ENCODE measurements at places on chromosomes 6 and 20.

DNA sequence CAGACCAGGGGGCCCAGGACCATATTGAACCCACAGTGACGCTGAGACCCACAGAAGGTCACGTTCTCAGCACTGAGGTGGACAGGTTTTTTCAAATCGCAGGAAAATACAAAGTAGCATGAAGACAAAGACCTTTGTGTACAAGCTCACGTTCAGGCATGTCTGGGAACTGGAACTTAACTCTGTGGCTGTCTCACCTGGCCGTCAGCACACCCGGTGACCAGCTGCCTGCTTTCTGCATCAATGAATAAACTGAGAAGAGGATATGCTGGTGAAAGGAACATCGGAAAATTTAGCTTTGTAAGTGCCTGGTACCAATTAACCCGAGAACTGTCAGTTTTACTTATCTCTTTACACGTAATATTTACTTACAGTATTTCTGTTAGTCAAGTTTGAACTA is 36.5 kb downstream of the WDR27 start:
- no peak overlapping the region for H3K4me3 ChIP-seq
- peaks cover 52% of the 10 kb centered on the region for H3K36me3 ChIP-seq
- no peak for DNase-seq
- no peaks in the 10 kb centered on the region for H3K27me3 ChIP-seq
- H3K27ac ChIP-seq: no peak overlapping the region

- no peak overlapping the region for H3K27ac ChIP-seq
- peaks cover 5% of the 10 kb centered on the region for H3K27me3 ChIP-seq
- H3K4me3 ChIP-seq: no peak overlapping the region
- no peaks in the 10 kb centered on the region for H3K4me1 ChIP-seq
Measured at GRCh38 chr20:4480104-4480503, 241.6 kb upstream of the PRND start.

- peaks cover 3% of the 10 kb centered on the region for H3K4me1 ChIP-seq
- H3K4me3 ChIP-seq: no peak overlapping the region
- H3K27me3 ChIP-seq: no peaks in the 10 kb centered on the region
- H3K27ac ChIP-seq: no peak overlapping the region
Measured at GRCh38 chr20:1247689-1248088, 18.4 kb upstream of the SNPH start.

- no peaks in the 10 kb centered on the region for H3K36me3 ChIP-seq
- no peaks in the 10 kb centered on the region for H3K27me3 ChIP-seq
- peaks cover 25% of the 10 kb centered on the region for H3K4me1 ChIP-seq
- DNase-seq: no peak
- no peak overlapping the region for H3K4me3 ChIP-seq
Measured at GRCh38 chr20:53097371-53097770, 125.2 kb downstream of the TSHZ2 start.

DNA sequence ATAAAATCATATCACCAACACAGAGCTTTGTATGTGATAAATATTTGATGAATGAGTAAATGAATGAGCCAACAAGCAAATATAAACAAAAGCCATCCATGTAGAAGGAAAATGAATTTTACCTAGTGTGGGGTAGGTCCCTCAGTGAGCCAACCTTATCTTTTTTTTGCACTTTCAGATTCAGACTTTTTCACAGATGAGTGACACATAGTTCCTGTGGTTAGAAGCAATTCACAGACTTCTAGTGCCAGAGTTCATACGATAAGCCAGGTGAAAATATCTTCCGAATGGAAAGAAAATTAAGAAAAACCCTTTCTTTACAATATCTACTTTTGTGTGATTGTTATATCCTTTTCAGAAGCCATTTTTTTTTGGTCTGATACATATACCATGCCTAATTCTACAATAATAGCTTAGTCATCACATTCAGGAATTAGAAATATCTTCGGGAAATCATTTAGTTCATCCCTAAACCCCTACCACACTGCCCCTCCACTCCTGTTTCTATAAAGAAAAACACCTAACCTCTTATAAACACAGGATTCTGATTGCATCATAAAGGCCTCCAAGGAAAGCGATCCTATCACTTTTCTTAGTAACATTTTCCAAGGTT is 82.7 kb upstream of the CNR1 start:
- no peak overlapping the region for H3K4me3 ChIP-seq
- H3K27ac ChIP-seq: no peak overlapping the region
- no peak for DNase-seq
- no peaks in the 10 kb centered on the region for H3K27me3 ChIP-seq

DNA sequence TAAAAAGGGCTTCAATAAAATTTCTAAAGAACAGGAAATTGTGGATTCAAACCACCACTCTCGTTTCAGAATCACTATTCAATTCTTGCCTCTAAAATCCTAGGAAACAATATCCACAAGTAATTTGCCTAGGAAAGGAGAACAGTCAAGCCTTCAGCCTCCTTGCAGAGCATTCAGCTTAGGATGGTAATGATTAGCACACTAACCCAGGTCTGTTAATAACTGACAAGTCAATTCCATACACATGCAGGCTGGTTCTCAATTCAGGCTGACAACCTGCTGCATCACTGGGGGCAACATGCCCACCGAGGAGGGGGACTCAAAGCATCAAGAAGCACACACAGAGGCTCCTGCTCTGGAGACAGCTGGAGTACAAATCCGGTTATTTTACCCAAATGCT is 57.6 kb downstream of the GMDS start:
- H3K27me3 ChIP-seq: peaks cover 5% of the 10 kb centered on the region
- H3K4me1 ChIP-seq: no peaks in the 10 kb centered on the region
- no peaks in the 10 kb centered on the region for H3K36me3 ChIP-seq
- no peak overlapping the region for H3K27ac ChIP-seq
- H3K4me3 ChIP-seq: no peak overlapping the region

DNA sequence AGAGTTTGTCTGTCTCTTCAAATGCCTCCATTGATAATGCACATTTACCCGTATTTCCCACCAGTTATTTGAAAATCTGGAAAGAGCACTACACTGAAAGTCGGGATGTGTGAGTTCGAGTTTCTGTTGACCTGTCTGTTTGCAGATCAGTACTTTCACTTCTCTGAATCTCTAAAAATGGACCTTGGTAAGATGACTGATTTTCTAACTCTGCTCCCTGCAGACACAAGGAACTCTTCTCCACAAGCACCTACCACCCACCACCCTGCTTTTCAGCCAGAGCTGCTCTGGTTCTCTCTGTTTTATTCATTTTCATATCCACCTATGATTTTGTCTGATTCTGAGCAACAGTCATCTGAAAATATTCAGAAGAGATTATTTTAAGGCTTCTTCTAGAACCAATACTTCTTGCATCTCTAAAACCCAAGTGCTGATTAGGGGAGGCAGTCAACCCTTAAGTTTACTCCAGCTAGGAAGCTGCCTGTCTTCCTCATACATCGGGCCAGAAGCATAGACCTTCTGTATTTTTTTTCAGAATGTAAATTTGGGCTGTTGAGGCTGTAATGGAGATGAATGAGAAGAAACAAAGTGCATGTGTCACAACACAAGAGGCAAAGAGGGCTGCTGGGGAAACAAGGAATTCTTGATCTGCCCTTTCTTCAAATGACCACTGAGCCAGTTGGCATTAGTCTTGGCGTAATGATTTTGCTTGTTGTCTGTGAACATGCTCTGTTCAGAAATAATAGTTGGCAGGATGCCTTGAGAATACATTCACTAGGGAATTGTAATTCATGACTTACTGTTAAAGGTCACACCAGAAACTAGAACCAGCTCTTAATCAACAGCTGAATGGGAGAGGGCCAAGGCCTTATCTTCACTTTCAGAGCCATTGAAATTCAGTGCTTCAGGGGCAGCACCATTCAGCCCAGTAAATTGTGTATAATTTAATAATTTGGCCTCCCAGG is 85.4 kb upstream of the MYLIP start:
- peaks cover 10% of the 10 kb centered on the region for H3K4me1 ChIP-seq
- no peak overlapping the region for H3K4me3 ChIP-seq
- H3K27ac ChIP-seq: no peak overlapping the region
- DNase-seq: no peak
- no peaks in the 10 kb centered on the region for H3K27me3 ChIP-seq

GRCh38 chr6:47169785-47170616 is 127.9 kb upstream of the ADGRF1 start:
- no peak overlapping the region for H3K27ac ChIP-seq
- DNase-seq: no peak
- no peak overlapping the region for H3K4me3 ChIP-seq
